ENCODE measurements at places on chromosomes 12 and 14.

GRCh38 chr14:68279777-68280233, 460.2 kb downstream of the RAD51B start:
- DNase-seq: no peak

DNA sequence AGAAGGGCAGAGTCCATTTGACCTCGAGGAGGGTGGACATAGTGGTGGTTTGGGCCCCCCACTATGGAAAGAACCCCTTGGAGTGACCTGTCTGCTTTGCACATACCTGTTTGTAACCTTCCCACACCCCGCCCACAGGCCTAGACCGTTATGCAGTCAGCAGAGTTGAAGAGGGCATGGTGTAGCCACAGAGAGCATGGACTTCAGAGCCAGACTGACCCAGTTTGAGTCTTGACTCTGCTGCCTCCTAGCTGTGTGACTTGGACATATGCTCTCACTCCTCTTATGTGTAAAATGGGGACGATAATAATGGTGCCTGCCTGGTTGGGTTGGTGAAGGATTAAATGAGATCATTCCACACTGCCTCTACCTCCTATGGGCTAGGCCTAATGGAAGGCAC, 40.9 kb upstream of the NOS1 start:
- no peak for DNase-seq

- DNase-seq: peak; percentile 83
Measured at GRCh38 chr12:68481181-68481941, 129.3 kb upstream of the RAP1B start.

- DNase-seq: no peak
Measured at GRCh38 chr14:98008381-98009113, 1211.4 kb downstream of the VRK1 start.

Measured in CD4-positive, CD25-positive, alpha-beta regulatory T cell (primary cell).